ENCODE measurements at places on chromosomes 3 and 15. TPM values are rescaled to one million over a fixed set of nuclear protein-coding genes. Genes with fewer than 3 reads are reported as not detected.
A peak's percentile ranks its signal among the peaks of the same experiment; 100 is the strongest.

The TMEM158 gene
- polyA plus RNA-seq, result not detected

The LRRC2 gene
- 0.51 TPM for polyA plus RNA-seq

The CALML4 gene
- 3.6 TPM for polyA plus RNA-seq

The CPNE9 gene
- 0.14 TPM for polyA plus RNA-seq

The RARRES1 gene
- not detected for polyA plus RNA-seq

The TPRG1 gene
- polyA plus RNA-seq, result 0.09 TPM

The EDC3 gene
- 32.0 TPM for polyA plus RNA-seq

The IL17RB gene
- polyA plus RNA-seq, result 198 TPM

GRCh38 chr3:98885851-98886250 is 15.6 kb downstream of the DCBLD2 start:
- DNase-seq, result no peak

GRCh38 chr15:85839643-85840042 is 44.9 kb upstream of the KLHL25 start:
- no peak for DNase-seq

GRCh38 chr3:128424508-128425069 is 42.1 kb downstream of the DNAJB8 start:
- no peak for DNase-seq

DNA sequence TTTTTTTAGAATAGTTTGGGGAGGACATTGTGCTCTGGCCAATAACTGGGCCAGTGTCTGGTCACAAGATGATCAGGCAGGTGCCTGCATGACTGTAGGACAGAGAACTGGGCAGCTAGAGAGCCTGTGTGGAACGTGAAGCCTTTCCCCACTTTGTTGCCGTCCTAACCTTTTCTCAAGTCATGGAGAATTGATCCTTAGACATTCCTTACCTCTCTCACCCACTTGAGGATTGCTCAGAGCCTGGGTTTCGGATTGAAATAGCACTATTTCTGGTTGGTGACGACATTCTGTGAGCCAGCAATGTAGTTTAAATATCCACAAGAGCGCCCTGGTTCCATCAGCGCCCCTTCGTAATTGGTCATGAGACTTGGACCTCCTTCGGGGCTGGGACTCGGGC is 138.4 kb downstream of the IGF1R start:
- no peak for DNase-seq

GRCh38 chr15:97126553-97127233 is 796.2 kb downstream of the NR2F2 start:
- no peak for DNase-seq

DNA sequence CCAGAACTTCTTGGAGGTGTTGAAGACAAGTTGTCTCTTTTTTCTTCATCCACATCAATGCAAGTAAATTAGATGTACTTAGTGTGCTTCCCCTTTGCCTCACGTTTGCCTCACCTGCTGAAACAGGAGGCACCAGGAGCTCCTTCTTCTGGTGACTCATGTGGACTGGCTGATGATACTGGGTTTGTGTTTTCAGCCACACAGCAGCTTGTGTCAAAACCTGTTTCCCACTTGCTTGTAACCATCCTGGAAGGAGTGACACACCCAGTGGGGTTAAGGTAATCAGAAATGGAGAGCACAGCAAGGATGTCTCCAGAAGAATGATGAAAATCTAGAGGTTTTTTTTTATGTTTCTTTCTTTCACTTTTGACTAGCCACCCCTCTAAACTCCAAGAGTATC is 143.3 kb upstream of the RBMS3 start:
- DNase-seq, result no peak

- peak; percentile 48 for DNase-seq
These were observed 13.5 kb upstream of the TTBK2 start for GRCh38 chr15:42933886-42934667.

- no peak for DNase-seq
These were observed 11.4 kb downstream of the ANPEP start for GRCh38 chr15:89802986-89803824.

- no peak for DNase-seq
These were observed 22.6 kb downstream of the C15orf39 start for GRCh38 chr15:75224281-75224680.

DNA sequence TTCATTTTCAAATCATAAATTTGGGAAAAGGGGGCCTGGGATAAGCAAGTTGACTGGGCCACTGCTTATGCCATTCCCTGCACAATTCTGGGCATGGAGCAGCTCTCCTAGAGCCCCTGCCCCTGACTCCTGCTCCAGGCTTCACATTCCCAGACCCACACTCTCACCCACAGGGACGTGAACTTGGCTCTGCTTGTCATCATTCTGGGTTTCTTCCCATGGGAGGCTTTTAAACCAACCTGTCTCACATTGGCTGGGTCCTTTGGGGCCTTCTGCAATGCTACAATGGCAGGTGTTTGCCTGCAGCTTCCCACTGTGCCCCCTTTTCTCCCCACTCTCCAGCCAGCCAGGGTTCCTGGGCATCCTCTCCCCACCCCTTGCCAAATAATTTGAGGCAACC is 49.1 kb downstream of the CYP19A1 start:
- no peak for DNase-seq

DNA sequence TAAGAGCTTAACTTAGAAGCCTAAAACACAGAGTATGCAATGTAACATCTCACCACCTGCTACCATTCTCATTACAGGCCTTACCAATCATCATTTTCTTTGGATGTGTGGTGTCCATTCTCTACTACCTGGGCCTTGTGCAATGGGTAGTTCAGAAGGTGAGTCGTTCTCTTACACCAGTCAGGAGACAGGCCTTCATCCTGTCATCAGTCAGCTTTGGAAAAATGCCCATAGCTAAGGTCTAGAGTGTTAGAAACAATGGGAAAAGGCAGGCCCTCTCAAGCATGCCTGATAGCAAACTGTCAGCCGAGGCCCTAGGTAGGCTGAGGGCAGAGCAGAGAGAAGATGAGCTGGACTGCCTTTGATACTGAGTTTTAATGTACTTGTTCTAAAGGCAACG is 13.5 kb downstream of the SLC28A2 start:
- DNase-seq, result no peak

DNA sequence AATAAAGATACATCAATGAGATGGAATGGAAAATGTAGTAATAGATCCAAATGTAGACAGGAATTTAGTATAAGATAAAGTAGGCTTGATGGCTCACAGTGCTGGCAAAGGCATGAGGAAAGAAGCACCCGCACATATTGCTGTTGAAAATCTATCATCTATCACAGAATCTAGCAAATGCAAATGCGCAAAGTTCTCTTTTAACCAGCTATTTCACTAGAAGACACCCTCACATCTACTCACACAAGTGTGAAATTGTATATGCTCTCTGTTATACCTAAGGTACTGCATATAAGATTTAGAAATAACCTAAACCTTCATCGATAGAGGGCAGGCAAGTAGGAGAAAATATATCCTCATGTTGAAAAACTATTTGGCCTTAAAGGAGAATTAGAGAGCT is 756.7 kb upstream of the SEMA6D start:
- DNase-seq, result no peak

DNA sequence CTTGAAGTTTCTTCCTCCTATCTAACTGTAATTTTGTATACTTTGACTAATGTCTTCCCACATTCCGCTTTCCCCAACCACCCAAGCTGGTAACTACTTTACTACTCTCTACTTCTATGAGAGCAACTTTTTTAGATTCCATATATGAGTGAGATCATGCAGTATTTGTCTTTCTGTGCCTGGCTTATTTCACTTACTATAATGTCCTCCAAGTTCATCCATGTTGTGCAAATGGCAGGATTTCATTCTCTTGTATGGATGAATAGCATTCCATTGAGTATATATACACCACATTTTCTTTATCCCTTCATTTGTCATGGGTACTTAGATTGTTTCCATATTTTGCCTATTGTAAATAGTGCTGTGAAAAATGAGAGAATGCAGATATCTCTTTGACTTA is 78.5 kb upstream of the CCNL1 start:
- DNase-seq, result no peak

DNA sequence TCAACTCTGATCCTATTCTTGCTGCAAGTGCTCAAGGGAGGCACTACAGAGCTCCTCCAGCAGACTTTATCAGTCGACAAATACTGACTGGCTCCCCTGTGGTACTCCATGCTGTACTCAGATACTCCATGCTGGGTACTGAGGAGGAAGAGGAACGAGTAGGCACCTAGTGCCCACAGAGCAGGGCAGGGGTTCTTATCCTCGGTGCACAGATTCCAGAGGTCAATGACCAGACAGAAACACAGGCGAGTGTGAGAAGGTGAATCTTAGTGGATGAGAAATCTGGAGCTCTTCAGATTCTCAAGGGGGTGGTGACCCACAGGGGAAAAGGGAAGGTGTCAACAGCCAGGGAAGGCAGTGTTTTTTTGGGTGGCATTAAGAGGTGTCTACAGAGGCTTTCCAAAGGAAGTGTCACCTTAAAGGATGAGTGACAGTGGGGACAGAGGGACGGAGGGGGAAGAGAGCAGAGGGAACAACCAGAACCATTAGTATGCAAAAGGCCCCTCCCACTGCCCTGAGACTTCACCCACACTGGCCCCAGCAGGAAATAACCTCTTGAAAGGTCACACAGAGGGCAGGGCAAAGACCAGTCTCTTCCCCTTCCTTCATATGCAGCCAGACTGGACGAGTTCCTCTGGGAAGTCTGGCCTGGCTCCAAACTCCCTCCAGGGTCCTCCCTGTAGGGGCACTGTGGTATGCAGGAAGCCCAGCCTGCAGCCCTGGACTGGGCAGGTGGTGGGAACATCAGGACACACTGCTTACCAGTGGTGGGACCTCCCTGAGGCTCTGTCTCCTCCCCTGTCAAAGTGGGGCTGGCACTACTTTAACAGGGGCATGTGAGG is 27.5 kb downstream of the CCDC12 start:
- DNase-seq, result peak; percentile 72

GRCh38 chr15:96338074-96338765 is 7.7 kb downstream of the NR2F2 start:
- no peak for DNase-seq
